ENCODE measurements at places on chromosomes 1 and 21.

DNA sequence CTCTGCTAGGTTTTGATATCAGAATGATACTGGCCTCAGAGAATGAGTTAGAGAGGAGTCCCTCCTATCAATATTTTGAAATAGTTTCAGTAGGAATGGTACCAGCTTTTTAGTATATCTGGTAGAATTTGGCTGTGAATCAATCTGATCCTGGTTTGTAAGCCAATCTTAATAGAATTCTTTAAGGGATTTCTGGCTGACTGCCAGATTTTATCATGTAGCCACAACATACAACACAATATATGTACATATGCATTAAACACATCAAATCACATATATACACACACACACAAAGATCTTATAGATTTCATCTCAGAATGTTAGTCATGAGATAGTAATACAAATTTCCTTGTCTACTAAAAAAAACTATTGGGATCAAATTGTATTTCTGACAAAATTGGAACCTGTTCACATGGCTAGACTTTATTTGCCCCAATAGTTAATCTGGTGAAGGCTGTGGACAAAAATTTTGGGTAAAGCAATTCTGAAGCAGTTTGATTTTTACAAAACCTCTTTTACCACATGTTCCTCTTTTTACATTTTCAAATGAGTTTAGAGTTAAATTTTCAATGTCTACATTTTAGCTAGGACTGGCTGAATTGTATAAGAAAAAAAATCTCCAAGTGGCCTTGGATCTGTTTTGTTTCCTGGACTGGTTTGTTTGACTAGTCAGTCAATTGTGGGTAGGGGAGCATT, 151.7 kb downstream of the FASLG start:
- DNase-seq: no peak
- H3K36me3 ChIP-seq: peaks cover 9% of the 10 kb centered on the region

DNA sequence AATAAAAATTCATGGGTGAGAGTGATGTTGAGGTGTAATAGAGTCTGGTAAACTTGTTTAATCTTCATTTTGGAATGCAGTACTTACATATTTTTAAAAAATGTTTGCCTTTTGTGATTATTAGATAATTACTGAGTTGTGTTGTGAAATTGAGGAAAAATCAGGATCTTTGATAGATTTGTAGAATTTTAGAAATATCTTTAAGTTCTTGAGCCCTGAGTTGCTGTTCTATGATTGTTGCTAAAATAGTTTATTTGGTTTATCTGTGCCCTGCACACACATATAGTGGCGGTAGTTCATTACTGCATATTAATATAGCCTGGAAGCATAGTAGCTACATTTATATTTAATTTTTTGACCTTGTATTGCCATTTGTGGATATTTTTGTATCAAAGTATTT, 1.6 kb downstream of the B3GALT2 start:
- peak overlapping the region; percentile 72 for H3K4me3 ChIP-seq
- peaks cover 10% of the 10 kb centered on the region for H3K36me3 ChIP-seq
- H3K4me1 ChIP-seq: peaks cover 29% of the 10 kb centered on the region
- peak overlapping the region; percentile 48 for H3K27ac ChIP-seq
- DNase-seq: no peak

DNA sequence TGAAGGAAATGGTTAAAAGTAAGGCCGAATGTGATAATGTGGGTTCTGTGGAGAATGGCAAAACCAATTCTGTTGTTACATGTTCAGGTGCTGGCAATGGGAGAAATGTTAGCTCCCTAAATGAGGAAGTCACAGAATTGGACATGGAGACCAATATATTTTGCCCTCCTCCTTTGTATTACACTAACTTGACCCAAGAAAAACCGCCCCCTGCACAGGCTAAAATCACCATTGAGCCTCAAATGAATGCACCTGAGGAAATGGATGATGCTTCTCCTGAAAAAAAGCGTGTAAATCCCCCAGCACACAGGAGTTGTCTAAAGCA, 932 bp downstream of the MAP10 start:
- no peak overlapping the region for H3K27ac ChIP-seq
- peaks cover 24% of the 10 kb centered on the region for H3K4me1 ChIP-seq
- DNase-seq: no peak
- H3K36me3 ChIP-seq: peaks cover 10% of the 10 kb centered on the region
- H3K4me3 ChIP-seq: peak overlapping the region; percentile 84

- no peak overlapping the region for H3K27ac ChIP-seq
- H3K4me3 ChIP-seq: no peak overlapping the region
- H3K36me3 ChIP-seq: peaks cover 46% of the 10 kb centered on the region
- peaks cover 5% of the 10 kb centered on the region for H3K27me3 ChIP-seq
- H3K4me1 ChIP-seq: peaks cover 3% of the 10 kb centered on the region
- no peak for DNase-seq
These were observed 10.5 kb downstream of the CHRNB2 start for GRCh38 chr1:154578058-154578418.

DNA sequence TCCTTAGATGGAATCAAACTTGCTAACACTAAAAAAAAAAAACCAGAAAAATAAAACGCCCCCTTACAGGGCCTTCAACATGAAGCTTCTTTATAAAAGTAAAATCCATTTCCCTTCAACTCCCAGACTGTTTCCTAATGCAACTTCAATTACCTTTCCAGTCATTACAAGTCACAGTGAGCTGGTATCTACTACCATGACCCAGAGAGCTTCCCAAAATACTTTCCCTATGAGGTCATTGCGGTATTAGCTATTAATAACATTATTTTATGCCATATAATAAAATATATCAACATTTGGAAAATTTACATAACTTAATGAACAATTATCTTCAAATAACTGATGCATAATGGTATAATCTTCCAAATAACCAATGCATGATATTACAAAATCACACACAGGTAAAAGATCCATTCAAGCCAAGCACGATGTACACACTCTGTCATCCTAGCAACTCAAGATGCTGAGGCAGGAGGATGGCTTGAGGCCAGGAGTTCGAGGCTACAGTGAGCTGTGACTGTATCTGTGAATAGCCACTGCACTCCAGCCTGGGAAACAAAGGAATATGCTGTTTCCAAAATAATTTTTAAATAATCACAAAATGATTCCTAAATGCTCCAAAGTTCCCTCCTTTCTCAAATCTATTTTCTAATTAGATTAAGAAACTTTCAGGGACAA, 24.1 kb downstream of the EIF4G3 start:
- H3K4me1 ChIP-seq: peaks cover 24% of the 10 kb centered on the region
- H3K36me3 ChIP-seq: peaks cover 34% of the 10 kb centered on the region
- H3K27me3 ChIP-seq: no peaks in the 10 kb centered on the region

- H3K36me3 ChIP-seq: no peaks in the 10 kb centered on the region
- no peak for DNase-seq
- no peaks in the 10 kb centered on the region for H3K4me1 ChIP-seq
- no peak overlapping the region for H3K27ac ChIP-seq
- H3K4me3 ChIP-seq: no peak overlapping the region
- no peaks in the 10 kb centered on the region for H3K27me3 ChIP-seq
These were observed 110.4 kb downstream of the NFIA start for GRCh38 chr1:61192663-61193330.

- H3K36me3 ChIP-seq: no peaks in the 10 kb centered on the region
- no peak overlapping the region for H3K4me3 ChIP-seq
- DNase-seq: no peak
- peaks cover 7% of the 10 kb centered on the region for H3K27me3 ChIP-seq
- H3K4me1 ChIP-seq: no peaks in the 10 kb centered on the region
- H3K27ac ChIP-seq: no peak overlapping the region
These were observed 48.2 kb upstream of the EPB41 start for GRCh38 chr1:28865997-28866650.

GRCh38 chr1:8752411-8752810, 65.0 kb downstream of the RERE start:
- H3K4me3 ChIP-seq: no peak overlapping the region
- H3K27ac ChIP-seq: no peak overlapping the region
- no peak for DNase-seq
- peaks cover 6% of the 10 kb centered on the region for H3K4me1 ChIP-seq
- H3K27me3 ChIP-seq: no peaks in the 10 kb centered on the region
- no peaks in the 10 kb centered on the region for H3K36me3 ChIP-seq

DNA sequence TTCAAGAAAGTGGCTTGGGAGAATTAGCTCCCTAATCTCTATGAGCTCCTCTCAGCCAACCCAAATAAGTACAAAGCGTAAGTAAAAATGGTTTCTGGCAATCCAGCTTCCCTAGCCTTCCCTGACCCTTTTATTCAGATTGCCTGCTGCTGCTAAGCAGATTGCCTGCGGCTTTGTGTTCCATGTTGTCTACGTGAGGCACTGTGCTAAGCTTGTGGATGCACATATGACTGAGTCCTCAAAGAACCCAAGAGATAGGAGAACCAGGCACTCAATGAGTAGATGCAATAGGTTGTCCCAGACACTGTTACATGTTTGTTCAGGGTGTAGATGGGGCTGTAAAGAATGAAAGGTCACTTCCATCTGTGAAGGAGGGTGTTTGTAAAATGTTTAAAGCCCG, 6.3 kb upstream of the OSBPL9 start:
- H3K4me3 ChIP-seq: no peak overlapping the region
- no peaks in the 10 kb centered on the region for H3K4me1 ChIP-seq
- H3K36me3 ChIP-seq: no peaks in the 10 kb centered on the region

Data from activated CD4-positive, alpha-beta memory T cell treated with anti-CD3 and anti-CD28 coated beads, Interleukin-2, amount 10 ng/mL, durations not matched to agents 7 days and 5 days (primary cell).